Astrocyte of the cerebellum (primary cell): ENCODE measurements at places on chromosomes 4 and X.
A peak's percentile ranks its signal among the peaks of the same experiment; 100 is the strongest.

GRCh38 chrX:41192880-41193279 is 107.6 kb downstream of the USP9X start:
- DNase-seq: no peak

DNA sequence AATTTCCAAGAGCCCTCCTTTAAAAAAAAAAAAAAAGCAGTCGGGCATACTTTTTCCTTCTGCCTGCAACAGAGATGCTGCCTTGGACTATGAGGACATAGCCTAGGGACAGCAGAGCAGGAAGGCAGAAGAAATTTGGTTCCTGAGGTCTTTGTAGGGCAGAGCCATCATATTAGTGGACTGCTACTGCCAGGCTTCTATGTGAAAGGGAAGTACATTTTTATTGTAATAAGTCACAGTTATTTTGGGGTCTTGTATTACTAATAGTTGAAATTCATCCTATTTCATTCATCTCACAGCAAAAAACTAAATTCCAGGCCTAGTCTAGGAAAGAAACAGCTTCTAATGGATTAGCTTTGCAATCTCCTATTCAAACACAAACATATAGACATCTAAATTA is 211.2 kb downstream of the NSUN7 start:
- no peak for DNase-seq

GRCh38 chrX:148572337-148572736 is 71.9 kb downstream of the AFF2 start:
- DNase-seq: no peak

- no peak for DNase-seq
These were observed 586 bp upstream of the NSG1 start for GRCh38 chr4:4386296-4386735.

GRCh38 chr4:114519368-114519767 is 79.2 kb upstream of the UGT8 start:
- DNase-seq: no peak

DNA sequence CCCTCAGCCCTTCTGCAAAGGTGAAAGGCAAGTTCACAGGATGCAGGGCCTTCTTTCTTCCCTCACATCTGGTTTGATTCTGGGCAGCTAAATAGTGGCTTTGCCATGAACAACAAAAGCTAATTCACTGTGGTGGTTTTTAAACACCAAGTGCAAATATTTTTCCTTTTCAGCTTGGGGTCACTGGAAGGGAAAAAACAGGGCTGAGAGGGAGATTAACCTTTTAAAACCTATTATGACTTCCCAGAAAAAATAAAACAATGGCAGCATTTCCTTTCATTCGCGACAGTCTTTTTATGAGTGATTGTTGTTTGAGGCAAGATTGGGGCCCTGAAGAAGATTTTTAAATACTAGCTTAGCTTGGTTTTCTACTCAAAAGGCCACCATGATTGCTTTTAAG is 103.7 kb upstream of the SCML1 start:
- no peak for DNase-seq

DNA sequence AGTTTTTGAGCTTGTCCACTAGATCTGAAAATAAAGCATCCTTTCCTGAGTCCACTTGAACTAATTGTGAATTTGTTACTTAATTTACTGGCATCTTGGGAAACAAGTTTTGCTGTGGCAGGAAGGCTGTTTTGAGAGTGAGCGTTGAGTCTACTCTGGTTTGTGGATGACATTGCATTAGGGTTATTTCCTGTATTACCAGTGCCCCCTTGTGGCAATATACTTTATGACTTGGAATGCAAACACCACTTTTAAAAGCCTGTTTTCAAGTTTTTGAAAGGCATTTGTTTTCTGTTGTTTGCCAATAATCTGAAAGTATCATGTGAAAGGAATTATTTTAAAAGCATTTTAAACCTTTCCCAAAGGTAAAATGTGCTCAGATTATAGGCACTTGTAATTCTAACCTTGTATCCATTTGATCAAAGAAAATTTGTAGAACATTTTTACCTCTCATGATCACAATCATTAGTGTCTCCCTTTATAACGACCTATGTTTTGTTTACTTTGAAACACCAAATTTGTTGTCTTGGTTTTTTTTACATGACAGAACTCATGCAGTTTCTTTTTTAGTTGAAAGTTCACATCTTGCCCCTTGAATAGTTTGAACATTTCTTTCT is 18.0 kb upstream of the CYP2U1 start:
- DNase-seq: peak; percentile 65

GRCh38 chr4:111398906-111399330 is 746.3 kb upstream of the FAM241A start:
- DNase-seq: no peak

GRCh38 chrX:22360129-22360528 is 87.4 kb downstream of the CBLL2 start:
- no peak for DNase-seq
